Peyer's patch (tissue), 4 donors: ENCODE measurements at places on chromosomes 7 and 10. TPM values are rescaled to one million over a fixed set of nuclear protein-coding genes. Genes with fewer than 3 reads are reported as not detected.
A peak's percentile ranks its signal among the peaks of the same experiment; 100 is the strongest.

GRCh38 chr7:75892634-75893272, 13.9 kb downstream of the RHBDD2 start:
- no peaks in the 10 kb centered on the region for H3K27me3 ChIP-seq
- peaks cover 12% of the 10 kb centered on the region for H3K36me3 ChIP-seq
- no peak overlapping the region for H3K27ac ChIP-seq
- no peaks in the 10 kb centered on the region for H3K4me1 ChIP-seq
- no peak for DNase-seq

DNA sequence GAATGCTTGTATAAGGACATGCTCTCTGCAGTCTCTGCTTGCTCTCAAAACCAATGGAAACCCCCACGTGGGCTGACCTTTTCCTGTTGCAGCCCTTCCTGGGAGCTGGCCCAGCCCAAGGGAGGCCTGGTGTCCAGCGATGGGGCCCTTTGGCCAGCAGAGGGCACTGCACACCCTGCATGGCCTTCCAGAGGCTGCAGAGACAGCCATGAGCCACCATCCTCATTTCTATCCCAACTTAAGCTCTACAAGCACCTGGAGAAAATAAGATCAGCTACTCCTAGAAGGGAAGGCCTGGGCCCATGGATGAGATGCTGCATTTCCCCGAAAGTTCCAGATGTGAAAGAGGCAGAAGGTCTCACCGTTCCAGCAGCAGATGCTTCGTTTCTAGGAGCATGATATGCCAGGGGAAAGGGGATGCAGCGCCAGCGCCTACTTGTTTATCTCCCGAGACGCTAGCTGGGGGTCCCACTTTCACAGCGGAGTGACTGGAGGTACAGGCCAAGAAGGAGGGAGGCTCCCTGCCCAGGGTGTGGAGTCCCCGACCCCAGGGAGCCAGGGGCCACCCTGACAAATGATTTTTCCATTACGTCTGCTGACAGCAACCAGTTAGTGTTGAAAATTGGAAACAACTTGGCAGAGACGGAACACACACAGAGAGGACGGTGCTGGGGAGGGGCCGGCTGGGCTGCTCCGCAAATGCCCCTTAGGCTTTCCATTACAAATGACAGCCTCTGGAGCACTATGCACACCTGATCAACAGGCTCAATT, 106.4 kb downstream of the ZRANB1 start:
- peak; percentile 91 for DNase-seq
- H3K36me3 ChIP-seq = no peaks in the 10 kb centered on the region
- H3K4me1 ChIP-seq = no peaks in the 10 kb centered on the region
- H3K27me3 ChIP-seq = no peaks in the 10 kb centered on the region
- peak overlapping the region; percentile 6 for H3K27ac ChIP-seq

DNA sequence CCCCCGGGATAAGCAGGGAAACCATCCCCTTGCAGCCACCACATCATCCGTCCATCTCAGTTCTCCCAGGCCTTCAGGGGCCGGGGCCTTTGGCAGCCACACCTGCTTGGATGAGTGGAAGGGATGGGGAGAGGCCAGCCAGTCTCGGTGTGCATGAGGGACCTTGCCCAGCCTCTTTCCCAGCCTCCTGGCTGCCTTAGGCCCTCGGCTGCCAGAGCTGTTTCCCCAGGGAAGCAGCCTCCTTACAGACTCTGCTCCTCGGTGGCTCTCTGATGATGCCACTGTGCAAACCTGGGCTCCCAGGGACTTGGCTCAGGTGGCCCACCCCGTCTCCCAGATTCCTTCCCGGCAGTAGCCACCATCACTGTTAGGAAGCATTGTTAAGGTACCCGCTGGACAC, 14.7 kb downstream of the FGF8 start:
- H3K4me3 ChIP-seq = no peak overlapping the region
- no peaks in the 10 kb centered on the region for H3K36me3 ChIP-seq
- H3K4me1 ChIP-seq = no peaks in the 10 kb centered on the region
- no peak overlapping the region for H3K27ac ChIP-seq
- no peak for DNase-seq

Gene CLRN3
- total RNA-seq = 98.5 TPM

DNA sequence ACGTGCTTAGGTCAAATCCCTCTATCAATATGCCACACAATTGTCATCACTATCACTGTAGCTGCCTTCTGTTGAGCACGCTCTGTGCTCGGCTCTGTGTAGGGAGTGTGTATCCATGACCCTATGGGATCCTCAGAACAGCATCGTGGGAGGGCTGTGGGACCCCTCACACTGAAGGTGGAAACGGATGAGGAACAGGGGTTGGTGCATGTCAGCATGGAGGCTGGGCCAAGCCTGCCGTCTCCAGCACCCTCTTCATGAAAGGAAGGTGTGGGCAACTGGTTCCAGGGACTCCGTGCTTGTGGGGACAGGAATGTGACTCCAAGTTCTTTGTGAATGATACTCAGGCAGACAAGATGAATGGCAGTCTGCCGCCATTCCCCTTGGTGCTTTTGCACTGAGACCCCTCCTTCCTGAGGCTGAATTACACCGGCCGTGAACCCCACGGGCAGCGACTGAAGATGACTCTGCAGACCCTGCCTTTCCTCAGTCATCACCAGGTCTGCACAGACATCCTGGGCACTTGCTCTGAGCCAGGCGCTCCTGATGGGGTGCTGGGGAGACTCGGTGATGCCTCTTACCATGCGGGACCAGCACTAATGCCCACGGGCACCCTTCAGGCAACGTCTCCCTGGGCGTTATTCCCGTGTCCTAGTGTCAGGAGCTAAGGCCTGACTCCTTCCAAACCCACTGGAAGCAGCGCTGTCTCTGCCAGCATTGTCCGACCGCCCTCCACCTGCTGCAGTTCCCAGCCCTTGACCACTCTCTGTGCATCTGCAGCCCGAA, 495.2 kb downstream of the TCERG1L start:
- H3K27me3 ChIP-seq = no peaks in the 10 kb centered on the region
- no peaks in the 10 kb centered on the region for H3K36me3 ChIP-seq
- DNase-seq = no peak
- H3K4me3 ChIP-seq = no peak overlapping the region
- no peak overlapping the region for H3K27ac ChIP-seq

DNA sequence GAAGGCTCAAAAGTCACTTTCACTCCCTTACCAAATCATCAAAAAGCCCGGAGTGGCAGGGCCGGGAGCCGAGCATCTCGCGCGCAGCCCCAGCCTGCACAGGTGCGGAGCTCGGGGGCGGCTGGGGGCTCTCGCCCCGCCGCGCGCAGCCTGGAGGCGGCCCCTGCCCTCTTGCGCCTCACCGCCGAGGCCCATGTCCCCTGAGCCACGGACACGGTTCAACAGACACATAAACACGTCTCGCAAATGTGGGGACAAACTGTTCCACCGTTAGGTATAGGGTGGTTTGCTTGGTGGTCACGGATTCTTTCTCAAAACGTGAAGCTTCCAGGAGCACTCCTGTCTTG, 700 bp downstream of the GSAP start:
- peak overlapping the region; percentile 89 for H3K4me3 ChIP-seq
- DNase-seq = peak; percentile 84
- peak overlapping the region; percentile 83 for H3K27ac ChIP-seq
- H3K36me3 ChIP-seq = no peaks in the 10 kb centered on the region
- no peaks in the 10 kb centered on the region for H3K27me3 ChIP-seq

DNA sequence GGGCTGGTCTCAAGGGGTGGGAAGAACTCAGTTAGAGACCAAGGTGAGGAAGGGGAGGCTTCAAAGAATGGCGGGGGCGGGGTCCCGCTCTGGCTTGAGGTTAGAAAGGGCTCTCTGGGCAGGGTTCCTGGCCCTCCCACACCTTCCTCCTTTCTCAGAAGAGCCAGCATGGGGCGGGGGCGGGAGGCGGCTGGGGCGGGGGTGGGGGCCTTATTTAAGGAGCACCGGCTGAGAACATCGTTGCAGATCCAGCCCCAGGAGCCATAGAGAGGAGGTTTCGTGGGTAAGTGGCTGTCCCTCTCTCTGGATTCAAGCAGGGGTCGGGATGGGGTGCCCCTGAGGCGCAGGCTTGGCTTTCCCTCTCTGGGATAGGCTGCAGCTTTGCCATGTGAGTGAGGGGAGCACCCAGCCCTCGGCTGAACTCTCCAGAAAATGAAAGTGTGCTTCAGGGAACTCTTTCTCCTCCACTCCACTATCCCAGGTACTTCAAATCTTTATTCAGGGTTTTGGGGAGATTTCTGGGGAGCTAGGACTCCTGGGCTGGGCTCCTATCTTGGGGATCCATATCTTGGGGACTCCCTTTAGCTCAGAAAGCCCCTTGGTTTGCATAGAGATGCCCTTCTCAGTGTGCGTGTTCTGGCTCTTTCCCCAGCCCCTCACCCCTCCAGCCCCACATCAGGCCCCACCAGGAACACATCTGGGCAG, 3.3 kb upstream of the CUEDC2 start:
- H3K27ac ChIP-seq = peak overlapping the region; percentile 60
- DNase-seq = peak; percentile 54
- H3K36me3 ChIP-seq = no peaks in the 10 kb centered on the region
- no peaks in the 10 kb centered on the region for H3K27me3 ChIP-seq
- no peak overlapping the region for H3K4me3 ChIP-seq

- no peak for DNase-seq
- no peaks in the 10 kb centered on the region for H3K27me3 ChIP-seq
- H3K27ac ChIP-seq = no peak overlapping the region
- no peak overlapping the region for H3K4me3 ChIP-seq
- no peaks in the 10 kb centered on the region for H3K36me3 ChIP-seq
- H3K4me1 ChIP-seq = no peaks in the 10 kb centered on the region
Observed at GRCh38 chr10:44851881-44852280, 59.3 kb upstream of the TMEM72 start.

Gene GOLGA7B
- 0.88 TPM for total RNA-seq

DNA sequence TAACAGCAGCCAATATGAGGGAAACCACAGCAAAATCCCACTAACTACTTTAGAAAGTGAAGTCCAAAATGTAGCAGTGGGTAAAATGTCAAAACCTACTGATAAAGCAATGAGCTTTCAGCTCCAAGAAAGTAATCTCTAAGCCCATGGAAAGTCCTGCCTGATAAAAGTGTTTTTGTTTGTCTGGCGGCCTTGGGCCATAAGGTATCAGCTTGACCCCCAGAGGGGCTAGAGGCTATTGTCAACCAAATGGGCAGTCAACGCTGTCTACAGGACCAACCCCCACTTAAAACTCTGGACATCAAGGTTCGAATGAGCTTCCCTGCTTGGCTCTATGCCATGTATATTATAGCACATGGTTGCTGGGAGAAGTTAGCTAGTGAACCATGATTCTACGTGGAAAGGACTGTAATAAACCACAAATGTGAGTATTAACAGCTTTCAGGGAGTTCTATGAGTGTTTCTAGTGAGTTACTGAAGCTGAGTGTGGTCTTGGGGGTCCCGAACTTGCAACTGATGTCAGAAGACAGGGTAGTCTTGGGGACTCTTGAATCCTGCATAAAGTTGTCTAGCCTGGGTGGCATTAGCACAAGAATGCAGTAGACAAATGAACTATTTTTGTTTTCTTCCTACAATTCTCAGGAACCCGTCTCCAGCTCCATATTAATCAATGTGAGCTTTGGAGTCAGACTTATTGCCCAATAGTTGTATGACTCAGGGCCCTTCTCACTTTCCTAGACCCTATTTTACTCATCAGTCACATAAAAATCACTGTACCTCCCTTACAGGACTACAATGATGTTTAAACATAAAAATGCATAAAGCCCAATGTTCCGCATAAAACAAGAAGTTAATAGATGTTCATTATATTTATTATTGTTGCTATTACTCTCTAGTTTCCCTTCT, 164.9 kb downstream of the DGKI start:
- no peaks in the 10 kb centered on the region for H3K36me3 ChIP-seq
- no peaks in the 10 kb centered on the region for H3K27me3 ChIP-seq
- no peak overlapping the region for H3K27ac ChIP-seq
- DNase-seq = no peak
- no peak overlapping the region for H3K4me3 ChIP-seq

DNA sequence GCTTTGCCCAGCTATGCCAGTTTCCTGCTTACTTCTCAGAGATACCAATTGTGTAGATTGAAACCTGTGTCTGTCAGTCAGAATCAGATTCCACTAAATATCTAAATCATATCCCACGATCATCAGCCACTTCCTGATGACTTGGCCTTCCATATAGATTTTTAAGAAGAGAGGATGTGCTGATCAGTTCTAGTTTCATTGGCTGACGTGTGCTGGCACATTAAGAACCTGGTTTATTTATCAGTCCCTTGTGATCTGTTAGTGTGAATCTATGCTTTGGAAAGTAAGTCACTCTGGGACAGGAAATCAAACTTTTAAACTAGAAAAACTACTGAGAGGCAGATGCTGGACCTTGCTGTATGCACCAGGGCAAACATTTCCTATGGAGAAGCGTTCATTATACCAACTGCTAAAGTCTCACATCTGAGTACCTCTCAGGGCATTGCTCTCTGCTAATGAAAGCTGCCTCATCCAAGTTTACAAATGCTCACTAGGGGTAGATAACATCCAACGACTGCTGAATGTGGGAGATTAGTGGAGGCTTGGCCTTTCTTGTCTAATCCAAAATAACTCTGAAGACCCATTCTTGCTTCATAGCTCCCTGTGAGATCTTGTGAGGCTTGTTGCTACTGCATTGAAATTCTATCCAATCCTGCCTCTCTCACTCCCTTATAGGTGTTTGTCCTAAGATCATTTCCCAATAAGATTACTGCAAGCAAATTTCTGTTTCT, 109.1 kb downstream of the ARL4A start:
- no peaks in the 10 kb centered on the region for H3K36me3 ChIP-seq
- no peak overlapping the region for H3K27ac ChIP-seq
- no peak overlapping the region for H3K4me3 ChIP-seq

- H3K4me3 ChIP-seq = no peak overlapping the region
- H3K27ac ChIP-seq = peak overlapping the region; percentile 42
- H3K27me3 ChIP-seq = no peaks in the 10 kb centered on the region
Observed at GRCh38 chr10:71660313-71660712, 59.3 kb downstream of the C10orf105 start.

Gene ZFAND2A
- total RNA-seq = 16.0 TPM

Gene SPDYE9
- not detected for total RNA-seq

Gene PRSS1
- not detected for total RNA-seq

Gene POM121L12
- not detected for total RNA-seq

Gene FAM13C
- total RNA-seq = 2.7 TPM

GRCh38 chr10:112698133-112698817, 251.3 kb downstream of the VTI1A start:
- H3K27ac ChIP-seq = no peak overlapping the region
- H3K36me3 ChIP-seq = no peaks in the 10 kb centered on the region
- no peak for DNase-seq
- no peaks in the 10 kb centered on the region for H3K4me1 ChIP-seq
- no peak overlapping the region for H3K4me3 ChIP-seq
- H3K27me3 ChIP-seq = no peaks in the 10 kb centered on the region

Gene ADGRA1
- not detected for total RNA-seq

DNA sequence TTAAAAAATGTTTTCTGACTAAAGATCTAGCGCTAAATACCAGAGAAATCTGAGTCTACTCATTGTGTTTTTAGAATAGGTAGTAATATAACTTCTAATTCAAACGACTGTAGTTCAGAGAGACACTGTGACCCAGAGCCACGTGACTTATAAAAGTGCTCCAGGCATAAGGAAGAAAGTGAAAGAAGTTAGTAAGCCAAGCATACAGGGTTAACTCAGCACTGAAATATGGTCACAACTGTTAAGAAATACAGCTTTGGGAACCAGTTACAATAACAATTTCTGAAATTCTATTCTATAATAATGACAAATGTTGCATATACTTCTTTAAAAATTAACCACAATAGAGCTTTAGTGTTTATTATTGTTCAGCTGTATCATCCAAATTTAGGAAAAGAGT, 119.1 kb downstream of the TFEC start:
- H3K4me3 ChIP-seq = no peak overlapping the region
- DNase-seq = no peak
- H3K27me3 ChIP-seq = no peaks in the 10 kb centered on the region

GRCh38 chr7:125412890-125413665, 483.5 kb upstream of the POT1 start:
- no peak overlapping the region for H3K27ac ChIP-seq
- H3K4me1 ChIP-seq = no peaks in the 10 kb centered on the region
- H3K36me3 ChIP-seq = no peaks in the 10 kb centered on the region
- DNase-seq = no peak

Gene AGAP4
- 44.2 TPM for total RNA-seq
